Stimulated activated CD8-positive, alpha-beta memory T cell treated with anti-CD3 and anti-CD28 coated beads, Interleukin-2, amount 100 ng/mL, for 48 hours (primary cell): ENCODE measurements at places on chromosomes 6 and 20.

GRCh38 chr20:57947421-57948179 lies 237.8 kb upstream of the PMEPA1 start:
- DNase-seq = no peak

DNA sequence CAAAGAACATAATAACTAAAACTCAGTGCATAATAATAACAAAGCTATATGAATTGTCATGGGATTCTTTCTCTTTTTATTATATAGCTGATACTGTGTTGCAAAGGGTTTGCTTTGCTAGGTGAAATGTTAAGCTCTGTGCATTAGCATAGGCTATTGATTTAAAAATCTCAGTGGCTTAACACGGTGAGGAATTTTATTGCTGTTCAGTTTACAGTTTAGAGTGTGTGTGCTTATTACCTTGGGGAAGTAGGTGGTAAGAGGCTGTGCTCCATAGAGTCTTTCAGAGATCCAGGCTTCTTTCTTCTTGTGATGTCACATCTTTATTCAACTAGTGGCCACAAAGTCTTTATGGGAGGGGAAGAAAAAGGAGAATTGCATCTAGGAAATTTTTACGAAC lies 55.7 kb downstream of the LRRC1 start:
- DNase-seq = no peak

DNA sequence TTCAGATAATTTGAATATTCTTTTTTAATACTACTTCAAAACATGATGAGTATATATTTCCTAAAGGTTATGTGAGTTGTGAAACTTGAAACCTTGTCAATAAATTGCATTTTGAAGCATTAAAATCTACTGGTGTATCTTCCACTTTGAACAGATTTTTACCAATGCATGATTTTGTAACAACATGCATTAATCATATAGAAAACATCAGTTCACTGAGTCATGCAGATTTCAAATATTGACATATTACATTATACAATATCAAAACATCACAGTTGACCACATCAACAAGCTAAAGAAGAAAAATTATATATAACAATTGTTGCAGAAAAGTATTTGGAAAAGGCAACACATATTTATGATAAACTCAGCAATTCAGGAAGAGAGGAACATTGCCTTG lies 158.1 kb downstream of the WDR27 start:
- DNase-seq = no peak

DNA sequence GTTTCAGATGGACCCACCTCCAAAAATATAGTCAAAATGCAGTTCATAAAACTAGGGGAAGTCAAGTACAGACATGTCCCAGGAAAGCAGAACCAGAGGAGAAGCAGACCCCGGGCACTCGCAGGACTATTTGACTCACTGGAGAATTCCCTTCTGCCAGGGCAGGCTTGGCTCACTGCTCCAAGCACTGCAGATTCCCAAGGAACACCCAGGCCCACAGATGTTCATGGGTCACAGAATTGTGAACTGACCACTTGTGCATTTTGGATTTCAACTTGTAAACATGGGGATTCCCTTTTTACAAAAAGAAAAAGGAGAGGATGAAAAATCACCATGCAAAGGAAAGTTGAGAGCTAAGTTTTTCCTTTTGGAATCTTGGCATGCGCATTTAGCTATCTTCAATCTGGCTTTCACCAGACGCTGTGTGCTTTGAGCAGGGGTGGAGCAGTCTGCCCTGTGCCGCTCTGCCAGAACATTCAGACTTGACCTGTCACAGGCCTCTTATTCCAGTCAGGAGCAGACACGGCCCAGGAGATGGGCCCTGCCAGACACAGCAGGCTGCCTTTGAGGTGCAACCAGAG lies 237.5 kb upstream of the TAB2 start:
- DNase-seq = no peak

DNA sequence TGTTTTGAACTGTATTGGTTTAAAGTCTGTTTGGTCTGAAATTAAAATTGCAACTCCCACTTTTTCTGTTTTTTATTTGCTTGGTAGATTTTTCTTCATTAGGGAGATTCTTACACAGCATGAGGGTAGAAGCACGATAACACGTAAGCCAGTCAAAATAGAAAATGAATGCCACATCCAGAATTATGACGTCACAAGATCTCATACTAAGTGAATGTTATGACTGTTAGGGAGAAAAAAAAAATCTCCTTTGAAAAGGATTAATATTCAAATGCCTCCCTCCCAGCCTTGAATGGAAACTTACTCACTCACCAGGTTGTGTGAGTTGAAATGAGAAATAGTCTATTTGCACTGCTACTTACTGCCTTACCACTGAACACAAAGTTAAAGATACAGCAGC lies 670.8 kb downstream of the TFAP2A start:
- DNase-seq = no peak

DNA sequence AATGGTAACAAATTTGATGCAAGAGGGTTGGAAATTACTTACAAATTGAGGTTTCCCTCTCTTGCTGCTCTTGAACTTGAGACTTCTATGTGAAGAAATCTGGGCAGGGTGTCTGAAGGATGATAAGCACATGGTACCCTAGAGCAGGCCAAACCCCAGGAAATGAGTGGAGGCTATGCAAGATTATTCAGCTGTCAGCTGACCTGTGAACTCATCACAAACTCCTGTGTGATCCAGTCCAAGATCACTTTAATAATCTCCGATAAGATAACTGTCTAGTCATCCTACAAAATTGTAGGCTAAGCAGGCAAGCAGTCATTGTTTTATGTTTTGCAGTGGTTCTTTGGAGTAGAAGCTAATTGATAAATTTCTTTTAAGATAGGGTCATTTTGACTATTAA lies 213.1 kb downstream of the BTBD3 start:
- no peak for DNase-seq

- no peak for DNase-seq
These were observed 167.6 kb upstream of the CST7 start for GRCh38 chr20:24781418-24781980.

DNA sequence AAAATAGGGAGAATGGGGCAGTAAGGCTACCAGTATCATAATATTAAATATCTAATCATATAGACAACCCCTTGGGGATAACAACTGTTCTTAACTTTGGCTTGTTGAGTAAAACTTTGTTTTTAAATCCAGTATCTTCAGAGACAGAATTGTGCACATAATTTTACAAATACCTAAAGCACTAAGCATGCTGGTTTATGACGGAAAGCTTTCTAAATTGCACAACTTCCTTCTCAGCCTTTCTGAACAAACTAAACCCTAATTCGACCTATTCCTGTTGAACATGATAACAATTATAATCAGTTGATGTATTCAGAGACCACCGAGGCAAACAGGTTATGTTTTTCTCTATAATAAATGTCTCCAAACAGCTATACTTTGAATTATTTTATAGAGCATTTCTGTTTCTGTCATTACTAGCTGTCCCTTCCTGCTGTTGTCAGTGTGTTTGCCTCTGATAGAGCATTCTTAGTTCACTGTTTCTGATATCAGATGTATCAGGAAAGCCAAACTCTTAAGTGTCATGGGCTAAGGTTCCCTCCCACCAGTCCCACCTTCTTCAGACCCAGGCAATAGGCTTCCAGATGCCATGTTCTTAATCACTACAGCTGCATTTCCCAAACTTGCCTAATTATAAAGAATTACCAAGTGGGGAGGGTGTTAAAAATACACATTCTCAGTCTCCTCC lies 8.7 kb downstream of the ZHX3 start:
- no peak for DNase-seq

DNA sequence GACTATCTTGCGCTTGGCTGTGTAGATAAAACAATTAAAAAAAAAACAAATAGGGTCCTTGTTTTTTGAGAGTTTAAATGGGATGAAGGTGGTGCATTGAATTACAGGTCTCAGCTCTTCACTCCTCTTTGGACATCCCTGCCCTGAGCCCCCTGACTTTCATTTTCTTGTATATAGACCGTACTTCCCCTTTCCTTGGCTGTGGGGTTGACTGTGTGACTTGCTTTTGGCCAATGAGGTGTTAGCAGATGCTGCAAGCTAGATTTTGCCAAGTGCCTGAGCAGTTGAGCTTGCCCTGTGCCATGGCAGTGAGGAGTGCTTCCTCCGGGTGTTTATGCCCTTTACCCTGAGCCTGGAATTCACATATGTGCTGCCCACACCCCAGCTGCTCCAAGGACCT lies 386.1 kb upstream of the ZFP64 start:
- DNase-seq = no peak

DNA sequence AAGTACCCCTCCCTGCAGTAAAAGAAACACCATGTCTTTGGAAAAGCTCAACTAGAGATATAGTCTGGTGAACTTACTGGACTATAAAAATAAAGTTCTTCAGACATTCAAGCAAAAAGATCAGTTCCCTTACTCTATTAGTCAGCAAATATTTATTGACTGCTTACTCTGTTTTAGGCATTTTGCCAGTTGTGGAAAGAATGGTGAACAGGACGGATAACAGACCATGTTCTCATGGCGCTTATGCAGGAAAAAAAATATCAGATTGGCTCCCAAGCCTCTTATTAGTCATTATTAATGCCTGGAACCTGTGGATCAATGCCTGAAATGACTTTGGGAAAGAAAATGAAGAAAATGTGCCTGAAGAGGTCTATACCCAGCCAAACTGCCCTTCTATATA lies 282.2 kb upstream of the EPHA7 start:
- DNase-seq = no peak

DNA sequence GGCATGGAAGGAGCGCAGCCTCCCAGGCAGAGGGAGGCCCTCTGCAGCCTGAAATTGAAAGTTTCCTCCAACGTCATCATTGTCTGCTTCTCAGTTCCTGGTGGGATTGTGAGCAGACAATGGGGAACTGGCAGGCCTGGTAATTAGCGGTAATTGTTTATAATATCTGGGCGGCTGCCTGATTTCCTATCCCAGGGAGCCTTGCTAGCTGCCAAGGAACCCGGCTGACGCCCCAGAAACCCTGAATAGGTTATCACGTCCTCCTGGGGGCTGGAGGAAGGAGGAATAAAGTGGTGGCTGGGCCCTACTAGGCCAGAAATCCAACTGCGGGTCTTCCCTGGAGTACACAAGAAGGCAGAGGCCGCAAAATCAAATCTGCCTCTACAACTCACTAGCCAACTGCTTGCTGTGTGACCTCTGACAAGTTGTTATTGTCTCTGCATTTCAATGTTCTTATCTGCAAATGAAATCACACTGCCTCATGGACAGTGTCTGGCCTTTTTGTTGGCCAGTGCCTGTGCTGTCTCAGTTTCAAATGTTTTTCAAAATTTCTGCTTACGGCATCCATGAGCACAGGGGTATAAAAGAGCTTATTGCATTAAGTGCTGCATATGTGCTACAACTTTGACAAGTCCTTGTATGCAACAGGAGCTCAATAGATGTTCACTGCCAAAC lies 16.9 kb downstream of the KCNK15 start:
- no peak for DNase-seq

GRCh38 chr6:139251045-139251690 lies 40.6 kb downstream of the TXLNB start:
- no peak for DNase-seq

DNA sequence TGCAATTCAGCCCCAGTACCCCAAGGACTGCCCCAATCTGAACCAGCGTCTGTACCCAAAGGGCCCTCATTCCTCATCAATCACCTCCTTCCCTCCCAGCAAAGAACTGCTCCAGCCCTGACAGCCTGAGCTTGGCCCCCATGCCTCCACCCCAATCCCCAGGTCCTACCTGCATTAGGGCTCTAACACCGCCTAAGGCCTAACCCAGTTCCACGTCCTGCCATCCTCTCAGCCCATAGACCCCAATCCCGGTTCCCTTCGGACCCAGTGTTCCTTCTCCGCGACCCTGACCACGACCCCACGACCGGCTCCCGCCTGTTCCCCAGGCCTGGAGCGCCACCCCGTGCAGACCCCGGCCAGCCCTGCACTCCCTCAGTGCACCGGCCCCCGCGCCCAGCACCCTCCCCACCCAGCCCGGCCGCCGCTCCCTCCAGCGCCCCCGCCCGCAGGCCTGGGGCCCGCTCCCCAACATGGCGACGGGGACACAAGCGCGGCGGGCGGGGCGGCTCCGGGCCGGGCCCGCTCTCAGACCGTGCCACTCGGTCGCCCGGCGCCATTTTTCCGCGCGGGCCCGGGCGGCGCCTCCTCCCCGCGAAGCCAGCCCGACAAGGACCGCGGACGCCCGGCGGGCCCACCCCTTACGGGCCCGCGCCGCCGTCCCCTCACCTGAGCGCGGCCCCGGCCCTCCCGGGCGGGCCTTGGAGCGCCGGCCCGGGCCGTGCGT lies 483 bp downstream of the NCOA6 start:
- peak; percentile 48 for DNase-seq

DNA sequence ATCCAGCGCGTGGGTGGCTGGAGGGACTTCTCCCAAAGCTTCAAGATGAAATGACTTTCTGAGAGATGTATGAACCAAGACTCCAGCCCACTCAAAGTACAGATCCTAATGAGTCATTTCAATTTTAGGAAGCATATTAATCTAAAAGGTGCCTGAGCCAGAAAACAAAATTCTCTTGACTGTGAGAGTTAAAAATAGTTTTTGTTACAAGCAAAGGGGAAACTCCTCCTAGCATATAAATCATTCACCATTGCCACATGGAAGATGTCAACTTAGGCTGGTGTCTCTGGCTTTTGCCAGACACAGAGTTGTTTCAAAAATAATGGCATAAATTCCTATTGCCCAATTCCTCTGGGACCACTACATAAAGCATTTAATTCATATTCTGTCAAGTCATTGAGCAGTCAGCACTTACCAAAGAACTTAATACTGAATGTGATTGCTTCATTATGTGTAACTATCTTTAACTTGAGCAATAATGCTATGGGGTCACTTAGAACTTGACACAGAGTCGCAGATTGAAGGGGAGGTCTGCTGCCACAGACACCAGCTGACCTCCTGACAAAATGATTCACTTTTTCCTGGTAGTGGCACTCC lies 280.6 kb downstream of the SLC35F1 start:
- DNase-seq = no peak

- DNase-seq = no peak
These were observed 20.0 kb upstream of the VNN1 start for GRCh38 chr6:132733814-132734213.

GRCh38 chr6:158680481-158680880 lies 30.6 kb downstream of the SYTL3 start:
- no peak for DNase-seq

DNA sequence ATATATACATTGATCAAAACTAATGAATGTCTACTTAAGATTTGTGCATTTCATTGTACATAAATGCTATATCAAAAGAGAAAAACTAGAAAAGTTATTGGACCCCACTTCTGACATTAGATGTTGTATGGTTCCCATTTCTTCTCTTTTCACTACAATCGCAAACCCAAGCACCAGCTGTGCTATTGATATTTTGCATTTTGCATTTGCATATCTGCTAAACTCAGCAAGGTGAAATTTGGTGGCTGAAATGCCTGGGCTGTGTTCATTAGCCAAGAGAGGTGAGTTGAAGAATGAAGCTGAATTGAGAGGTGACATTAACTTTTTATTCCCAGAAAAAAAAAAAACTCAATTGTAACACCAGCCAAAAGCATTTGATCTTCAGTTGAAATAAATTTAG lies 232.1 kb upstream of the TENT5A start:
- DNase-seq = no peak
